Left colon (tissue), 2 donors: ENCODE measurements at places on chromosomes 11 and 22. TPM values are rescaled to one million over a fixed set of nuclear protein-coding genes. Genes with fewer than 3 reads are reported as not detected.

The IL18 gene
- total RNA-seq = 154 TPM

GRCh38 chr11:22477312-22477711, 139.1 kb downstream of the SLC17A6 start:
- DNase-seq = no peak

- no peak for DNase-seq
Observed at GRCh38 chr22:23673050-23673620, 17.7 kb upstream of the RGL4 start.

GRCh38 chr22:46654927-46655595, 34.9 kb downstream of the GRAMD4 start:
- no peak for DNase-seq

DNA sequence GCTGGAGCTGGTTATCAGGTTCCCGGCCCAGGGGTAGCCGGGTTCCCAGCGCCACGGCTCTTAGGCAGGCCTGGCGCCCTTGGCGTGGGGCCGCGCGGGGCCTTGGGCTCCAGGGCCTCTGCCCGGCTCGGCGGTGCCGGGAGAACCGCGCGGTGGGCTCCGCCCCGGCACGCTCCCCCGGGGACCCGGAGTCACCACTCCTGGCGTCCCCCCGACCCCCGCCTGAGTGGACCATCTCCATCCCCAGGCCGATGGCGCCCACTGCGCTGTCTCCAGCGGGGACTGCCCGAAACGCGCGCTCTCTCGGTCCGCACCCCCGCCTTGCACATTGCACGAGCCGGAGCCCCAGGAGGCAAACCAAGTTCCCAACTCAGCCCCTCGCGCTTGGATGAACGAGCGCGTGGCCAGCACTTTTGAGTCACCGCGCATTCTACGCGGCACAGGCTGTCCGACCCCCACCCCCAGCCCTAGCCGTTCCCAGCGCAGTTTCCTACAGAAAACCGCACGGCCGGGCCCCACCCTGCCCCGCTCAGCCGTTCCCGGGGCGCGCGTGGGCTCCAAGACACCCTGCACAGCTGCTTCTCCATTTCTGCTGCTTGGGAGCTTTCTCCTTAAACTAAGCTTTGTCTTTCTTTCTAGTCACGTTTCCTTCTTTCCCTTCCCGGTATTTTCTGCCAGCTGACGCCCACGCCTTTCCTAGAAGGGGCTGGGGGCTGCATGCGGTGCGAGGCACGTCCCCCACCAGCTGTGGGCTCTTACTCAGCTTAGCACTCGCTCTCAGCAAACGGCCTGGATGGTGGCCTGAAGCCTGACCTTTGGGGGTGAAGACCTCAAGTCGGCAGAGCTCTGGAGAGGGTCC, 650 bp upstream of the CHID1 start:
- DNase-seq = no peak

The VSTM5 gene
- total RNA-seq = 2.5 TPM

The MICAL2 gene
- total RNA-seq = 268 TPM

DNA sequence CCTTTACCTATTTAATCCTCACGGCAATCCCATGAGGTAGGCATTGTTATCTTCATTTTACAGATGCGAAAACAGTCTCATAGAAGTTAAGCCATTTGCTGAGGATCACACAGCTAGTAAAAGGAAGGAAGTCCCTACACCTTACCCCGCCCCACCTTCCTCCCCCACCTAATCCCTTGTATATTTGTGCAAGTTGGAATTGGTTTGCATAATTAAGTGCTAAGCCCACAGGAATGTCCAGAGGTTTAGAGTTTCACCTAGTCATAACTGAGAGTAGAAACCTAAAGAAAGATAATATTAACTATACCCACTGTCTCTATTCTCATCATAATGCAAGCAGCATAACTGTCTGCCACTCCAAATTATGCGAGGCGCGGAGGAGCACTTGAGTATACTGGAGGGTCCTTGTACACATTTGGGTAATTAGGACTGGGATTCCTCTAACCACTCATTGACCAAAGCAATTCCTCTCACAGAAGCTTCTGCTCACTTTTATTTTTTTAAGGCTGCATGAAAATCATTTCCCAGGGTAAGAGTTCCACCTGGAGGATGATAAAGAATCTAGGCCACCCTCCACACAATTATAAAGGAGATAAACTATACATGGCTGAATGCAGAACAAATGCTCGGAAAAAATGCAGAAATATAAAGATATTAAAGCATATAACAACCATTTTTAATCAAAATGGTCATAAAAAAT, 199.9 kb downstream of the FAM181B start:
- DNase-seq = no peak

- DNase-seq = peak; percentile 36
Observed at GRCh38 chr11:45805305-45806071, 539 bp downstream of the SLC35C1 start.

GRCh38 chr22:19178065-19178656, 375 bp downstream of the SLC25A1 start:
- DNase-seq = peak; percentile 60

GRCh38 chr11:131373095-131373725, 2.8 kb downstream of the NTM start:
- no peak for DNase-seq

DNA sequence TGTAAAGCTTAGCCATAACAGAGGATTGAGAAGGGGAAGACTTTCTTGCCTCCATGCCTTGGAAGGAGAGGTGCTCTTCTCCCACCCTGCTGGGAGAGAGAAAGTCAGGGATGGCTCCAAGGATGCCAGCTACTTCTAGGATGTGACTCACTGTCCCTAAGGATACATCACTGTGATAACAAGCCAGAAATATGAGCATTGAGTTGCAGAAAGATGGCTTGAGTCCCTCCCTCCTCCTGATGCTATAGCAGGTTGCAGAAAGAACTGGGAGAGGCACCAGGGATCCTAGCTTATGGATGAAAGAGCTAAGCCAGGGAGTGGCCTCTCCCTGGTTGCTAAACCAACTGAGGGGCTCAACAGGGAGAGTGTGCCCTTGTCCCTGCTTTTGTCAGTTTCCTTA, 27.8 kb upstream of the FJX1 start:
- no peak for DNase-seq

DNA sequence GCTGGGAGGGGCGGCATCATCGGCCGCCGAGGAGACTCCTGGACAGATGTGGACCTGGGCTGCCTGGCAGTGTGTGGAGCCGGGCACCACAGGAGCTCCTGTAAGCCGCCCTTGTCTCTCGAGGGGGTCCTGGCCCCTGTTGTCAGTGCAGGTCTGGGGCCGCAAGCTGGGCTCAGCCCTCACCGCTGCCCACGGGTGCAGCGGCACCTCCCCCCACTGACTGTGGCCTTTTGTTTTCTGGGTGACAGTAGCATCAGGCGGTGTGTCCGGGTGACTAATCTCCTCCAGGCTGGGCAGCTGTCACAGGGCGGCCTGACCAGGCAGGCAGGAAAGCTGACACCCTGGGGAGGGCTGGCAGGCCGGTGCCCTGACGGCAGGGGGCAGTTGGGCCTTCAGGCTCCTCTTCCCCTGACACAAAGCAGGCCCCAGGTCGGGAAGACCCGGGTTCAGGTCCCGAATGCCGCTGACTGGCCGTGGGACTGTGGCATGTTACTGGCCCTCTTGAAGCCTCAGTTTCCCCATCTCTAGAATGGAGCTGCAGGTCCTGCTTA, 16.3 kb downstream of the DGKZ start:
- no peak for DNase-seq

DNA sequence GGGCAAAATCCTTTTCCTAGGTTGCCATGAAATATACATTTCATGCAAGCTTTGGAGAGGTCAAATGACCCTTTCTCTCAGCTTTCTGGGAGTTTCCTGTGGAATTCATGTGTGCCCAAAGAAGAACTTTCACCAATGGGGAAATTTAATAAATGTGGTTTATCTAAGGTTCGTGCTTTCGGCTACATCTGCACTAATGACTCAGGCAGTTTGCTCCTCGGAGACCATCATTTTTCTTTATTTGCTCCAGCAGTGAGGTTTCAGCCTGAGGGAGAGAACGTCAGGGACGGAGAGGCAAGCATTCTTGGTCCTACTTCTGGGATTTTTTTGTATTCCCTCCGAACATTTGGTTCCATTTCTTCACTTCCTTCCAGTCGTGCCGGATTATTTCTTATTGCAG, 85.2 kb downstream of the FLI1 start:
- no peak for DNase-seq

The SLC6A5 gene
- total RNA-seq = not detected

DNA sequence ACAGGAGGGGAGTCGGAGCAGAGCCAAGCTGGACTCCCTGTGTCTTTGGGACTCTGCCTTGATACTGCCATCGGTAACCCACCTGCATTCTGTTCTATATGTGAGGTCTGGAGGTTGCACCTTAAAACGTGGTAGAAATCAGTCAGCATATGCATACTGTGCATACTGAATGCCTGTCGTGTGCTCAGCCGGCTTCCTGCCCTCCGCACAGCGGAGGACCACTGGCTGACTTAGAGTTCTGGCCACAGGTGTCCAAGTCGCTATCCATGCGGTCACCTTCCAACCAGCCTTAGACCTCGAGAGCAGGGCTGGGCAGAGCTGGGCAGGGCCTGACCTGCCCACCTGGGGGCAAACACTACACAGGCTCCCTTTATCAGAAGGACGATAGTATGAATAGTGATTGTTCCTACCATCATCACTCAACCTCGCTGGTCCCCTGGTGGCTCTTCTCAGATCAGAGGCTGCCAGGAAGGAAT, 3.8 kb downstream of the TBC1D10C start:
- DNase-seq = no peak
